ENCODE measurements at places on chromosomes 11 and 22. TPM values are rescaled to one million over a fixed set of nuclear protein-coding genes. Genes with fewer than 3 reads are reported as not detected.

DNA sequence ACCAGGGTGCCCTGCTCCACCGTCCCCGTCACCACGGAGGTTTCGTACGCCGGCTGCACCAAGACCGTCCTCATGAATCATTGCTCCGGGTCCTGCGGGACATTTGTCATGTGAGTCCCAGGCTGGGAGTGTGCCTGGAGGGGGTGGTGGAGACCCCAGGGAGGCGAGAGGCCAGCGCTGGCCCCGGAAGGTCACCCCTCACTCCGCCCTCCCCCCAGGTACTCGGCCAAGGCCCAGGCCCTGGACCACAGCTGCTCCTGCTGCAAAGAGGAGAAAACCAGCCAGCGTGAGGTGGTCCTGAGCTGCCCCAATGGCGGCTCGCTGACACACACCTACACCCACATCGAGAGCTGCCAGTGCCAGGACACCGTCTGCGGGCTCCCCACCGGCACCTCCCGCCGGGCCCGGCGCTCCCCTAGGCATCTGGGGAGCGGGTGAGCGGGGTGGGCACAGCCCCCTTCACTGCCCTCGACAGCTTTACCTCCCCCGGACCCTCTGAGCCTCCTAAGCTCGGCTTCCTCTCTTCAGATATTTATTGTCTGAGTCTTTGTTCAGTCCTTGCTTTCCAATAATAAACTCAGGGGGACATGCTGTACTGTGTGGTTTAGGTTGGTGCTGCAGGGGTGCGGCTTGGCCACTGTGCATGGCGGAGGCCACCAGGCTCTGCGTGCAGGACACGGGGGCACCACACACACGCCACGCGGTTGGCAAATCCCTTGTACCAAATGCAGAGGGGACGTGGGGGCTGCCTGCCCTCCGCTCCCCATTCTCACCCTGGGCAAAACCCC, 35.4 kb downstream of the MUC2 start:
- no peaks in the 10 kb centered on the region for H3K36me3 ChIP-seq
- no peaks in the 10 kb centered on the region for H3K4me1 ChIP-seq
- no peaks in the 10 kb centered on the region for H3K27me3 ChIP-seq
- DNase-seq, result no peak
- no peak overlapping the region for H3K4me3 ChIP-seq

- H3K27ac ChIP-seq, result no peak overlapping the region
- H3K4me3 ChIP-seq, result no peak overlapping the region
- H3K36me3 ChIP-seq, result no peaks in the 10 kb centered on the region
- peaks cover 10% of the 10 kb centered on the region for H3K27me3 ChIP-seq
- no peak for DNase-seq
- H3K4me1 ChIP-seq, result no peaks in the 10 kb centered on the region
Measured at GRCh38 chr11:127003260-127003981, 2.9 kb upstream of the KIRREL3 start.

DNA sequence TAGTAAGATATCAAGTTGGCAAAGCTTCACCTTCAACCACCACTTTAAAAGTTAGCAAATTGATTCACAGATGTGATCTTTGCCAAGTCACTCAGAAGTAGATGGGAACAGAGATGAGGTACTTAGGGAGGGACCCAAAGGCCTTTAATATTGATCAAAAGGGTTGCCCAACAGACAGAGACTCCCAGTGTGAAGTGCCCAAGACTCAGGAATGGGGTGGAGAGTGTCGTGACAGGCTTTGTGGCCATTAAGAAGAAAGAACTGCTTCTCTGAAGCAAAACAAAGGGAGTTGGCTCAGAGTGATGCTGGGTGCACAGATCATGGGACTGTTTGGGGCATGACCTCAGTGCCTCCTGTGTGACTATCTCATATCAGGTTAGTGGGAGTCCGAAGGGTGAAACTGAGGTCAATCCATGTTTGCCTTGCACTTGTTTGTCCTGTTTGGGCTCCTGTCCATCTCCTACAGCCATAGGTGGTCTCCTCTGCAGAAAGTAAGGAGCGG, 132.3 kb downstream of the APIP start:
- no peak overlapping the region for H3K4me3 ChIP-seq
- no peak for DNase-seq
- no peaks in the 10 kb centered on the region for H3K27me3 ChIP-seq
- H3K27ac ChIP-seq, result no peak overlapping the region

Gene CBLIF
- not detected for total RNA-seq

Gene HMOX1
- 6.7 TPM for total RNA-seq

DNA sequence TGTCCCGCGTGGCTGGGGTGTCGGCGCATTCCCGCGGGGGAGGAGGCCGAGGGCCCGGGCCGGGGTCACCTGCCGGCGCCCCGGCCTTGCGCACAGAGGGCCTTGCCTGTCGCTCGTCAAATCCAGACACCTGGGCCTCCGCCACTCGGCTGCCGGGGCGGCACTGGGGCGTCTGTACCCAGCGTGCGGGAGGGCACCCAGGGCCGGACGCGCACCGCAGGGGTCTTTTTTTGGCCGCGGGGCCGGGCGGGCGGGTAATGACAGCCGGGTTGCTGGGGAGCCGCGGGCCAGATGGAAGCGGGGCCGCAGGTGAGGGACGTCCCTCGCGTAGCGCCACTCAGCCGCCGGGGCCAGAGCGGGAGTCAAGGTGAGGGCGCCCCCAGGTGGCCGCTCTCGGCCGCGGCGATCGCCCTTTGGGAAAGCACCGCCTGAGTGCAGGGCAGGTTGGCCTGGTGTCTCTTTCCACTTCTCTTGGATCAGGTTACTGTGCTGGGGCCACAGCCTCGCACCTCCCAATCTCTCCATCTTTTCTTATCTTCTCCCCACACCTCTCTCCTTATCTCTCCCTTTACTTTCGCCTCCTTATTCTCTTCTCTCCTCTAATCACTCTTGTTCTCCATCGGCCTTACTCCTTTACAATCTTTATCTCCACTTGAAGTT, 3.5 kb downstream of the PHLDB1 start:
- peak overlapping the region; percentile 61 for H3K27ac ChIP-seq
- peak overlapping the region; percentile 42 for H3K4me3 ChIP-seq
- H3K36me3 ChIP-seq, result no peaks in the 10 kb centered on the region
- DNase-seq, result peak; percentile 94

GRCh38 chr11:27124514-27125264, 84.1 kb downstream of the BBOX1 start:
- H3K4me3 ChIP-seq, result no peak overlapping the region
- H3K4me1 ChIP-seq, result no peaks in the 10 kb centered on the region
- no peaks in the 10 kb centered on the region for H3K27me3 ChIP-seq
- no peak overlapping the region for H3K27ac ChIP-seq
- no peak for DNase-seq

Gene C11orf86
- total RNA-seq, result not detected

- no peak overlapping the region for H3K4me3 ChIP-seq
- H3K27ac ChIP-seq, result no peak overlapping the region
- H3K36me3 ChIP-seq, result no peaks in the 10 kb centered on the region
- no peaks in the 10 kb centered on the region for H3K27me3 ChIP-seq
- no peak for DNase-seq
- H3K4me1 ChIP-seq, result peaks cover 5% of the 10 kb centered on the region
Measured at GRCh38 chr11:36035454-36035853, 91.6 kb downstream of the LDLRAD3 start.

DNA sequence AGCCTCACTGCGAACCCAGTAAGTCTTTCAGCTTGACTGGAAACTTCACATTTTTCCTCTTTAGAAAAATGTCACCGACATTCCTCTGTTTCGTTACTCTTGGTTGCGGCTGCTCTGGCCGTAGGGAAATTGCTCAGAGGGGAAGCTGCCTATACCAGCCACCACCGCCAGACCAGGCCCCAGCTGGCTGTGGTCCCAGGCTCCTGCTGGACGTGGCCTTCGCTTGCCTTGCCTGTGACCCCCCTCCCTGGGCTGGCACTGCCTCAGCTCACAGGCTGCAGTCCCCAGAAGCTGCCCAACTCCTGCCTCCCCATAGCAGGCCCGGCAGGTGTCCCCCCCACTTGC, 197.8 kb downstream of the MN1 start:
- H3K27ac ChIP-seq, result no peak overlapping the region
- H3K4me1 ChIP-seq, result no peaks in the 10 kb centered on the region
- no peaks in the 10 kb centered on the region for H3K36me3 ChIP-seq
- DNase-seq, result peak; percentile 86
- H3K4me3 ChIP-seq, result no peak overlapping the region
- H3K27me3 ChIP-seq, result no peaks in the 10 kb centered on the region

DNA sequence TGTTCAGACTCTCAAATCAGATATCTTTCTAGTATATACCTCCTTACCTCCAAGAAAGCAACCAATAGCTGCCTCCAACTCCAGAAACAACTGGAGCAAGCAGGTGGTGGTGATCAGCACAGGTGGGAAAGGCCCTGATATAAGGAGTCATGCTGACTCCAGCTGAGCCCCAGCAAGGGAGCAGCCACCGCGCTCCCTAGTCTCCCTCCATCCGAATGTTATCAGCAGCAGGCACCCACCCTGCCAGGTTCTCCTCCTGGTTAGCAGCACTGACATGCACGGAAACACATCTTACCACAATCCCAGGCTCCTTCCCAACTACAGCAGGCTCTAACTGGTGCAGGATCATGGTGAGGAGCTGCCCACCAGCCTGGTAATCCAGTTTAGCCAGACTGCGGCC, 18.5 kb upstream of the STK33 start:
- H3K36me3 ChIP-seq, result no peaks in the 10 kb centered on the region
- H3K4me1 ChIP-seq, result no peaks in the 10 kb centered on the region
- DNase-seq, result no peak
- H3K4me3 ChIP-seq, result no peak overlapping the region
- no peak overlapping the region for H3K27ac ChIP-seq

Gene E2F8
- not detected for total RNA-seq

DNA sequence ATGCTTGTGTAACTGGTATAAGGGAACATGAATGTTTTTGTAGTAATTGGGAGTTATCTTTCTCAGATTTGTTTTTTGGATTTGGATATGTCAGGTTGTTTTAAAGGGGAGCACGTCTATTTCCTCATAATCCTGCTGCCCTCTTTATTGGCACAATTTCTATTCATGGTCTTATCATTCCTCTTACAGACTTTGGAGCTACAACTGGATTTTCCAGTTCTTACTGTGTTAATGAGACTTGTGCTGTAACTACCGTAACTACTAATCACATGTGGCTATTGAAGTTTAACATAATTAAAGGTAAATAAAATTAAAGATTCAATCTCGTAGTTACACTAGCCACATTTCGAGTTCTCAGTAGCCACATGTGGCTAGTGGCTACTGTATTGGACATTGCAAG, 1.9 kb downstream of the FDX1 start:
- H3K27me3 ChIP-seq, result no peaks in the 10 kb centered on the region
- H3K4me3 ChIP-seq, result peak overlapping the region; percentile 56
- no peaks in the 10 kb centered on the region for H3K36me3 ChIP-seq
- peaks cover 52% of the 10 kb centered on the region for H3K4me1 ChIP-seq
- peak overlapping the region; percentile 92 for H3K27ac ChIP-seq

GRCh38 chr11:79249295-79249993, 191.4 kb downstream of the TENM4 start:
- no peak overlapping the region for H3K27ac ChIP-seq
- no peaks in the 10 kb centered on the region for H3K4me1 ChIP-seq
- no peak for DNase-seq
- no peak overlapping the region for H3K4me3 ChIP-seq
- H3K27me3 ChIP-seq, result no peaks in the 10 kb centered on the region

- no peak overlapping the region for H3K27ac ChIP-seq
- no peaks in the 10 kb centered on the region for H3K27me3 ChIP-seq
- DNase-seq, result no peak
- H3K36me3 ChIP-seq, result no peaks in the 10 kb centered on the region
- H3K4me3 ChIP-seq, result no peak overlapping the region
- H3K4me1 ChIP-seq, result no peaks in the 10 kb centered on the region
Measured at GRCh38 chr11:84412862-84413261, 1126.7 kb upstream of the CCDC90B start.

Gene OTOG
- not detected for total RNA-seq

- no peak for DNase-seq
- H3K36me3 ChIP-seq, result no peaks in the 10 kb centered on the region
- H3K4me3 ChIP-seq, result no peak overlapping the region
- H3K4me1 ChIP-seq, result peaks cover 14% of the 10 kb centered on the region
Measured at GRCh38 chr11:11426226-11426952, 73.3 kb upstream of the CSNK2A3 start.

DNA sequence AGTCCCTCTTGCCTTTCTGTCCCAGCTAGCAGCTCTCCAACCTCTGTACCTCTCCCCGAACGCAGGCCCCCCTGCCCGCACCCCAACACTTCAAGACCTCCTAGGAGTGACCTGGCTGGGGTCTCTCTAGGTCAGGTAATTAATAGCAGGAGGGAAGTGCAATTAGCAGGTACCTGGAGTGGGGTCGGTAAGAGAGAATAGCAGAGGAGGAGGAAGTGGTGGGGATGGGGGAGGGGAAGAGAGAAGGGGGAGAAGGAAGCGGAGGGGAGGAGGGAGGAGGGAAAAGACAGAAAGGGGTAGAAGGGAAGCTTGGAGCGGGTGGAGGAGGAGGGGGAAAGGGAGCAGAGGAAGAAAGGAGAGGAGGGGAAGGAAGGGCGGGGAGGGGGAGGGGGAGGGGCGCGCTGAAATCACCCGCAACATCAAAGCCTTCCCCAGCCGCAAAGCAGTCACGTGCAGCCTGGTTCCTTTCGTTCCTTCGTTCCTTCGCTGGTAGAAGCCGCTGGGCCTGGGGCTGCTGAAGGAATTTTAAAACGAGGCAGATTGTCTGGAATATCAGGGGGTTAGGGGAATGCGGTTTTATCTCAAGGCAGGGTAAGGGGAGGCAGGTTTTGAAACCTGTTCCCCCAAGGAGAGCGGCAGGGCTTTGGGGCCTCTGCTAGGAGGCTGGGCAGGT, 29.3 kb upstream of the TCF20 start:
- DNase-seq, result no peak
- H3K27me3 ChIP-seq, result no peaks in the 10 kb centered on the region
- H3K27ac ChIP-seq, result no peak overlapping the region
- peaks cover 39% of the 10 kb centered on the region for H3K4me1 ChIP-seq

GRCh38 chr11:47357985-47358730, 5.7 kb upstream of the MYBPC3 start:
- H3K4me1 ChIP-seq, result peaks cover 7% of the 10 kb centered on the region
- no peaks in the 10 kb centered on the region for H3K36me3 ChIP-seq
- H3K4me3 ChIP-seq, result no peak overlapping the region
- no peaks in the 10 kb centered on the region for H3K27me3 ChIP-seq

Gene SF1
- 419 TPM for total RNA-seq

Gene PAMR1
- total RNA-seq, result 3.6 TPM

Gene MRGPRX4
- not detected for total RNA-seq

GRCh38 chr22:44305888-44306287, 6.9 kb downstream of the SHISAL1 start:
- no peak for DNase-seq
- no peaks in the 10 kb centered on the region for H3K27me3 ChIP-seq
- no peaks in the 10 kb centered on the region for H3K36me3 ChIP-seq

- no peak for DNase-seq
- no peaks in the 10 kb centered on the region for H3K27me3 ChIP-seq
- H3K4me3 ChIP-seq, result no peak overlapping the region
- no peak overlapping the region for H3K27ac ChIP-seq
- H3K36me3 ChIP-seq, result no peaks in the 10 kb centered on the region
Measured at GRCh38 chr22:35392357-35392756, 7.6 kb upstream of the MCM5 start.

DNA sequence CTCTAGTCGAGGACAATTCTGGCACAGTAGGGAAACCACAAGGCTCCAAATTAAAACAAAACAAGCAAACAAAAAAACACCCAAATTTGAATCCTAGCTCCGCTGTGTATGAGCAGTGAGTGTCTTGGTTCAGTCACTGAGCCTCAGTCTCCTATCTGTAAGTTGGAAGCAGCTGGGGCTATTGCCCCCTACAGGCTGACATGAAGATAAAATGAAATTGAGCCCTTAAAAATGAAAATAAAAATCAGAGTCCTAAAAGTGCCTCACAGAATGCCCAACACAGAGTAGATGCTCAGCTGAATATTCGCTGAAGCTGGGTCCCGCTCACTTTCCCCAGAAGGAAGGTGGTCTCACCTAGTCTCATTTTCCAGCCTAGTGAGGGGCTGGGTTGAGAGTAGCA, 65.2 kb downstream of the PDE2A start:
- DNase-seq, result no peak
- no peaks in the 10 kb centered on the region for H3K36me3 ChIP-seq
- no peak overlapping the region for H3K27ac ChIP-seq
- H3K4me1 ChIP-seq, result no peaks in the 10 kb centered on the region
